HFFc6 (cell line): ENCODE measurements at places on chromosomes 5 and 9. TPM values are rescaled to one million over a fixed set of nuclear protein-coding genes. Genes with fewer than 3 reads are reported as not detected.
A peak's percentile ranks its signal among the peaks of the same experiment; 100 is the strongest.

DNA sequence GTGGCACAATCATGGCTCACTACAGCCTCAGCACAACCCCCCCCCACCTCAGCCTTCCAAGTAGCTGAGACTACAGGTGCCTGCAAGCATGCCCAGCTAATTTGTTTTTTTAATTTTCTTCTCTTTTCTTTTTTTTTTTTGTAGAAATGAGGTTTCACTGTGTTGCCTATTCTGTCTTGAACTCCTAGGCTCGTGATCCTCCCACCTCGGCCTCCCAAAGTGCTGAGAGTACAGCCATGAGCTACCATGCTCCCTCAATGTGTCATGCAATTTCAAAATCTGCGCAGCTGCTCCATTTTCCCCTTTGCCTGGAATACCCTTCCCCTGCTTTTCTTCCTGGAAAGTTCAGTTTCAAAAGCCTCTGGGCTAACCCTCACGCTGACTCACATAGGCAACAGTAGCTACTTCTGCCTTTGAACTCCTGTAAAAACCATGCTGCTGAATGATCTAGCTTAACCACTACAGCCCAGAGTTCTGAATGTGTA is 71.0 kb upstream of the IL7R start:
- H3K4me3 ChIP-seq, result no peak overlapping the region
- H3K27me3 ChIP-seq, result no peaks in the 10 kb centered on the region
- no peaks in the 10 kb centered on the region for H3K36me3 ChIP-seq
- DNase-seq, result no peak
- H3K4me1 ChIP-seq, result peaks cover 56% of the 10 kb centered on the region

- no peak overlapping the region for H3K4me3 ChIP-seq
- no peak overlapping the region for H3K27ac ChIP-seq
Measured at GRCh38 chr5:112594095-112594850, 143.4 kb upstream of the APC start.

DNA sequence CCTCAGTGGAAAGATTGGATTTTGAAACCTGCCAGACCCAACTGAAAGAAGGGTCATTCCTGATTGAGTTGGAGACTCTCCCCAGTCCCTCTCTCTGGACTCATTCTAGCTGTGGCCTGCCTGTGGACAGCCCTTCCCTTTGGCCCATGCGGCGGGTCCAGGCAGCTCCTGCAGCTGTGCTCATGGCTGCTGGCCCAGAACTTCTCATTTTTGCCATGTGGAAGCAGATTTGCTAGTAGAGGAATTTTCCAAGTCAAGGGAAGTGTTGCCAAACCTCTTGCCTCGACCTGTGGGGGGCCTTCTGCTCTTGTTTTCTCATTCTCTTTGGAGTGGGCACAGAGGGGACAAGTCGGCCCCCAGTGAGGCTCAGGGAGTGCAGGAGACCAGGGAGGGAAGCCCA is 89.2 kb downstream of the ANKRD33B start:
- H3K4me1 ChIP-seq, result 0 out of 2 replicates have a peak, but pooled peaks cover 6% of the 10 kb centered on the region

The TPM2 gene
- total RNA-seq, result 1,810 to 2,812 TPM (median 2,361 TPM) in 3 replicates

The PKD2L2 gene
- not detected in 3 replicates for total RNA-seq

The TMEM252 gene
- not detected in 3 replicates for total RNA-seq

The TBC1D2 gene
- 37.8 to 42.5 TPM (median 38.3 TPM) in 3 replicates for total RNA-seq

GRCh38 chr5:4212981-4213819 is 617.6 kb downstream of the IRX1 start:
- no peak for DNase-seq
- no peaks in the 10 kb centered on the region; the same call in 1 of the 2 replicates for H3K27me3 ChIP-seq
- no peaks in the 10 kb centered on the region for H3K36me3 ChIP-seq
- H3K4me1 ChIP-seq, result no peaks in the 10 kb centered on the region
- no peak overlapping the region for H3K4me3 ChIP-seq

GRCh38 chr5:163759000-163759704 is 253.7 kb downstream of the MAT2B start:
- H3K27me3 ChIP-seq, result peaks cover 10% of the 10 kb centered on the region; the same call in 1 of the 2 replicates
- H3K36me3 ChIP-seq, result no peaks in the 10 kb centered on the region; the same call in 1 of the 2 replicates
- H3K4me3 ChIP-seq, result no peak overlapping the region
- H3K4me1 ChIP-seq, result peaks cover 19% of the 10 kb centered on the region
- no peak for DNase-seq

DNA sequence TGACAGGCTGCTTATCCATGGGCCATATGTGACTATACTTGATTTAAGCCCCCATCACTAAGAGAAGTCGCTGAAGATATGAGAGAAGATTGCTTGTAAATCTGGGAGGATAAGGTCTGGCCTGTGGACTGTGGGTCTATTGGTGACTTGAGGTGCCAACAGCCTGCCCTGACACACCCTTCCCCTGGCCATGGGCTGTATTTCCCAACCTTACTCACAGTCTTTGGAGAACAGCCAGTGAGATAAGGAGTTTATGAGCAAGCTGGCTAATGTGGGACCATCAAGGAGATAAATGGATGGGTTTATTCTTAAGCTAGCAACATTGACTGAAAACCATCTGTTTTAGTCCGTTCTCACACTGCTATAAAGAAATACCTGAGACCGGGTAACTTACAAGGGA is 231.3 kb downstream of the ZSWIM6 start:
- DNase-seq, result no peak
- H3K4me1 ChIP-seq, result no peaks in the 10 kb centered on the region; the same call in 1 of the 2 replicates
- H3K36me3 ChIP-seq, result peaks cover 4% of the 10 kb centered on the region; the same call in 1 of the 2 replicates
- no peak overlapping the region for H3K27ac ChIP-seq
- no peak overlapping the region for H3K4me3 ChIP-seq

The ABHD17B gene
- 15.2 and 17.6 TPM in 2 replicates for total RNA-seq

The GKAP1 gene
- 0.74 to 1.5 TPM (median 1.1 TPM) in 3 replicates for total RNA-seq

The CYLC2 gene
- not detected in 3 replicates for total RNA-seq

The PROB1 gene
- total RNA-seq, result 2.3 to 5.2 TPM (median 2.7 TPM) in 3 replicates

DNA sequence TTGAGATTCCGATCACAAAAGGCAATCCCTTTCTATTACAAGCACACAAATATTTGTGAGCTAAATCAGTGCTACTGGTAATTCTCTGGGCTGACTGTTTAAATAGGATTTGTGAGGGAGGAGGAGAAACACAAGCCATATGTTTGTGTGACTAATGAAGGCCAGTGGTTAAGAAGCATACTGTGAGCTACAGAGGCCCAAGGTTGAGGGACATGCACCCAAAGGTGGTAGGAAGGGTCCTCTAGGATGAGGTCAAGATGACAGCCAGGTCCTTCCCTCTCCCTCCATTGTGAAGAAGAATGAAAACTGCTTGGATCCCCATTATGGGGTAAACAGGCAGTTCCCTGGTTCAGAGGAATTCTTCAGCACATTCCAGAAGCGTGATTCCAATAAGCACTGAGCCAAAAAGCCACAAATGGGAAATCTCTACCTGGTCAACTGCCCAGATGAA is 83.9 kb downstream of the SPOCK1 start:
- peak; percentile 83 for DNase-seq
- peak overlapping the region; percentile 70 for H3K4me3 ChIP-seq
- H3K4me1 ChIP-seq, result peaks cover 29% of the 10 kb centered on the region
- peak overlapping the region; percentile 88 for H3K27ac ChIP-seq
- no peaks in the 10 kb centered on the region for H3K27me3 ChIP-seq

DNA sequence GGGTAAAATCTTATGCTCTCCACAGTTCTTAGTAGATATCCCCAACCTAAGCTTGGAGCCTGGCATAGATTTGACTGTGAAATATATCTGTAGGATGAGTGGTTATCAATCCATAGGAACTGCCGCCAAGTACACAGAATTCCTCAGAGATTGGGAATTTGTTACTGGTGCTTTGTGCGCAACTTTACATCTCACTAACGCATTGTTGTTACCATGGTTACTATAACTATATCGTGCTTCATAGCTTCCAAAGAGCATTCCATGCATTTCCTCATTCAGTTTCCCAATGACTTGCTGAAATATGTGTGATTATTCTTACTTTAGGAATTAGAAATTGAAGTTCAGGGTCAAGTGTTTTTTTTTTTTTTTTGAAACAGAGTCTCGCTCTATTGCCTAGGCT is 9.5 kb upstream of the GGTA1 start:
- H3K4me3 ChIP-seq, result no peak overlapping the region
- no peaks in the 10 kb centered on the region for H3K4me1 ChIP-seq
- H3K27me3 ChIP-seq, result peaks cover 31% of the 10 kb centered on the region
- DNase-seq, result no peak

The SCGB3A1 gene
- total RNA-seq, result not detected in 3 replicates

The ATP10B gene
- not detected in 3 replicates for total RNA-seq

- no peak for DNase-seq
- H3K27me3 ChIP-seq, result peaks cover 11% of the 10 kb centered on the region
- no peak overlapping the region for H3K4me3 ChIP-seq
- H3K36me3 ChIP-seq, result no peaks in the 10 kb centered on the region
- no peak overlapping the region for H3K27ac ChIP-seq
- H3K4me1 ChIP-seq, result no peaks in the 10 kb centered on the region
Measured at GRCh38 chr5:149667829-149668330, 62.2 kb upstream of the PPARGC1B start.

- no peaks in the 10 kb centered on the region for H3K27me3 ChIP-seq
- no peaks in the 10 kb centered on the region for H3K4me1 ChIP-seq
- no peak overlapping the region for H3K4me3 ChIP-seq
Measured at GRCh38 chr5:24163091-24163490, 481.7 kb downstream of the CDH10 start.

DNA sequence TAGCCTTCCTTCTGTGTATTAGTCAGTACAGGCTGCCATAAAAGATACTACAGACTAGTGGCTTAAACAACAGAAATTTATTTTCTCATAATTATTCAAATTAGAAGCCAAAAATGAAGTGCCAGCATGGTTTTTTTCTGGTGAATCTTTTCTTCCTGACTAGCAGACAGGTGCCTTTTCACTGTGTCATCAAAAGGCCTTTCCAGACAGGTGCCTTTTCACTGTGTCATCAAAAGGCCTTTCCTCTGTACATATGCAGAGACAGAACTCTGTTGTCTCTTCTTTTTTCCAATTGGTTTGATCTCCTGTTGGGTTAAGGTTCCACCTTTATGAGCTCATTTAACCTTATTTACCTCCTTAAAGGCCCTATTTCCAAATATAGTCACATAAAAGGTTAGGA is 599.9 kb downstream of the ISL1 start:
- H3K27me3 ChIP-seq, result no peaks in the 10 kb centered on the region
- no peak overlapping the region for H3K27ac ChIP-seq
- DNase-seq, result no peak
- no peaks in the 10 kb centered on the region for H3K4me1 ChIP-seq

GRCh38 chr5:151202381-151203139 is 21.3 kb downstream of the CCDC69 start:
- H3K27ac ChIP-seq, result peak overlapping the region; percentile 29; the same call in 1 of the 2 replicates
- peaks cover 7% of the 10 kb centered on the region for H3K4me1 ChIP-seq
- peaks cover 8% of the 10 kb centered on the region for H3K27me3 ChIP-seq
- no peaks in the 10 kb centered on the region for H3K36me3 ChIP-seq

The SLC2A6 gene
- total RNA-seq, result 10.1 to 12.9 TPM (median 11.6 TPM) in 3 replicates

DNA sequence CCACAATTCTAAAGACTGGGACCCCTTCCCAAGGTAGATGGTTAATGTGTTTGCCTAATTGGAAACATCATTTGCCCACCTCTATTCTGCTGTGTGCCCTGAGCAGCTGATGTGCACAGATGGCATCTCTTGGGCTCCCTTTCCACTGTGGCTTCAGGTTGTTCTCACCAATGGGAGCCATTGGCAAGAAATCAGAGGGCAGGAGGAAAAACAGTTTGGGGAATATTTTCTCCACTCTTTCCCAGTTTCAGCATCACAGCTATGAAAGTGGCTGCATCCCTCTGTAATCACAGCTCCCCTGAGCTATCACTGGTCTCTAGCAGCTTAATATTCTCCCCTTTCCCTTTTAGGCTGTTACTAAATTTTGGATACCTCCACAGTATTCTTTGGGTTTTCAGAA is 911.6 kb upstream of the SEMA6A start:
- no peak overlapping the region for H3K4me3 ChIP-seq
- peaks cover 13% of the 10 kb centered on the region; the same call in 1 of the 2 replicates for H3K4me1 ChIP-seq
- H3K36me3 ChIP-seq, result no peaks in the 10 kb centered on the region
- no peak overlapping the region for H3K27ac ChIP-seq

DNA sequence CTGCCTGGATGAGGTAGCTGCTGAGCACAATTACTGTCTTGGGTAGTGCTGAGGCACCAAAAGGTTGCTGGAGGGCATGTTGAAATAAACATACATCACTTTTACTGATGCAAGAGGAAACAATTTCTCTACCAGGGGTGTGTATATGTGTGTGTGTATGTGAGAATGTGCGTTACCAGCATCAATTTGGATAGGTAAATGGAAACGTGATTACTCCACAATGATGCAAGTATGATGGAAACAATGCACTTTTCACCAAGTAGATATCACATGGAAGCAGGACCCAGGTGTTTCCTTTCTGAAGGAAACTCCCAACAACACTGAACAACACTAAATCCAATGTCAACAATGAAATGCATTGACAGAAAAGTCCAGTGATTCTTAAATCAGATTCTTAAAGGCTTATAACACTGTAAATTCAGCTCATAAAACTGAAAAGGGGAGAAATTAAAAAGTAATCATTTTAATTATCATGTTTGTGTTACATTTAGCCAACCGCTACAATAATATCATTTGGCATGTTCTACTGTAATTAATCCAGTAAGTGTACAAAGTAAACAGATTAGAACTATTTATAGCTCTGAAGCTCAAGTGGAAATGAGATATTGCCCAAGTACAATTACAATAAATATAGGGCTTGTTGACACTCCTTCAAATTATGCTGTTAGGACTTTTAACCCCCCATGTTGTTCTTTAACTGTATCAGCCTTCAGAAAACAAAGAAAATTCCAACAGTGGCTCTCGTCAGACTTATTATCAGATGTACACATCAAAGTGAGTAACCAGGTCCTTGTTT is 25.3 kb downstream of the YIPF5 start:
- no peaks in the 10 kb centered on the region for H3K36me3 ChIP-seq
- H3K27me3 ChIP-seq, result no peaks in the 10 kb centered on the region
- no peak for DNase-seq

DNA sequence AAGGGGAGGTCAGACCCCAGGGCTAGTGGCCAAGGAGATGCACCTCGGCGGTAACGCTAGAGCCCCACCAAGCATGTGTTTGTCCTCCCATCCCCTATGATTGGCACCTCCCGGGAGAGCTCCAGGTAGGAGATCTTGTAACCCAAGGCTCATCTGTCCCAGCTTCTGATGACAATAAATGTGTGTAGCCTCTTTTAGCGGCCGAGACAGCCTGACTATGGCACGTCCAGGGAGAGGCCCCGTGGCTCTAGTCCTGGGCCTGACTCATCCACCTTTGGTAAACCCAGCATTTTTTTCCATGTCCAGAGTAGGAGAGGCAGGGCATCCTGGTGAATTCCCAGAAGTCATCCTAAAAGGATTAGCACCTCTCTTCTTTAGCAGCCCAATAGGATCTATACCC is 39.2 kb downstream of the IRF1 start:
- H3K4me1 ChIP-seq, result peaks cover 43% of the 10 kb centered on the region
- H3K36me3 ChIP-seq, result peaks cover 37% of the 10 kb centered on the region
- DNase-seq, result peak; percentile 64

DNA sequence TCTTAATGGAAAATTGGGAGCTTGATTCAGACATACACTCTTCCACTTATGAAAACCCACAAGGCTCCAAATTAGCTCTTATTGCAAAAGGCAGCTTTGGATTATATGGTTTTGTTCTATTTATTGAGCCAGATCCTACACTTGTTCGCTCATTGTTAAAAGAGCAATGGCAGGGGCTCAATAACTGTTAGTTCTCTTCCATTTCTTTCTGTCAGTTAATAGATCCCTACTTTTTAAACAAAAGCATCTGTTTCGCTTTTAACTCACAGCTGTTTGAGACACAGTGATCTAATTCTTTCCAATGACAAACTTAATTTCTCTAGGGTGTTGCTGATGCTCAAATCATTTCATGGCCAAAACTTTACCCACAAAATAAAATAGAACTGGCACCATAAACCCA is 11.7 kb downstream of the C5 start:
- H3K4me1 ChIP-seq, result no peaks in the 10 kb centered on the region
- DNase-seq, result no peak
- H3K36me3 ChIP-seq, result no peaks in the 10 kb centered on the region
- H3K27me3 ChIP-seq, result no peaks in the 10 kb centered on the region
- H3K27ac ChIP-seq, result no peak overlapping the region

The UBTD2 gene
- total RNA-seq, result 17.1 to 17.4 TPM (median 17.4 TPM) in 3 replicates

GRCh38 chr9:115167175-115167574 is 49.2 kb upstream of the TNC start:
- H3K4me3 ChIP-seq, result peak overlapping the region; percentile 3; the same call in 1 of the 2 replicates
- peak; percentile 78 for DNase-seq
- H3K36me3 ChIP-seq, result peaks cover 10% of the 10 kb centered on the region; the same call in 1 of the 2 replicates
- peak overlapping the region; percentile 48 for H3K27ac ChIP-seq

The COL23A1 gene
- total RNA-seq, result not detected in 3 replicates
